Cortex of kidney (tissue), 1 donor: ENCODE measurements at places on chromosomes 1 and 21.

GRCh38 chr1:243848858-243849420, 1.1 kb downstream of the AKT3 start:
- DNase-seq, result no peak

DNA sequence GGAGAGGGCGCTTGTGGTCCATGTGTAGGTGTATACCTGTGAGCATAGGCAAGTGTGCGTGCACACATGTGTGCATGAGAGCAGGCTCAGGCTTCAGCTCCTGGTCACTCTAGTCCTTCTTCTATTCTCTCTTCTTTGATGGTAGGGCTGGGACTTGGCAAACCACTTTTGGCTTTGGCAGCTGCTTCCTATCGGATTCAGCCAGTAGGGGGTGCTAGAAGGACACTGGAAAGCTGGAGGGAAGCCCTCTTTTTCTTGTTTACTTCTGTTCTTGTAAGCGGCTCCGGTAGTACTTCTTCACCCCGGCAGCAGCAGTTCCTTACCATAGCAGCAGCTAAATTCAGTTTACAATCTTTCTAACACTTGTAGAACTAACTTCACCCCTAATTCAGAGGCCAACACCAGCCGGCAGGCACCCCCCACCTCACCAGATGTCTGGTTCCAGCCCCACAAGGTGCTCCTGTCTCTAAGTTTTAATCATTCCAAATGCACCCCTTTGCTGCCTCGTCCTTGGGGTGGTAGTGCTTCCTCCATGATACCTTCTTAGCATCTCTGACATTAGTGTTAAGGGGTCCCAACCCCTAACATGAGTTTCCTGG, 25.1 kb downstream of the NENF start:
- DNase-seq, result no peak

GRCh38 chr21:34116569-34116968, 43.2 kb downstream of the MRPS6 start:
- DNase-seq, result no peak

DNA sequence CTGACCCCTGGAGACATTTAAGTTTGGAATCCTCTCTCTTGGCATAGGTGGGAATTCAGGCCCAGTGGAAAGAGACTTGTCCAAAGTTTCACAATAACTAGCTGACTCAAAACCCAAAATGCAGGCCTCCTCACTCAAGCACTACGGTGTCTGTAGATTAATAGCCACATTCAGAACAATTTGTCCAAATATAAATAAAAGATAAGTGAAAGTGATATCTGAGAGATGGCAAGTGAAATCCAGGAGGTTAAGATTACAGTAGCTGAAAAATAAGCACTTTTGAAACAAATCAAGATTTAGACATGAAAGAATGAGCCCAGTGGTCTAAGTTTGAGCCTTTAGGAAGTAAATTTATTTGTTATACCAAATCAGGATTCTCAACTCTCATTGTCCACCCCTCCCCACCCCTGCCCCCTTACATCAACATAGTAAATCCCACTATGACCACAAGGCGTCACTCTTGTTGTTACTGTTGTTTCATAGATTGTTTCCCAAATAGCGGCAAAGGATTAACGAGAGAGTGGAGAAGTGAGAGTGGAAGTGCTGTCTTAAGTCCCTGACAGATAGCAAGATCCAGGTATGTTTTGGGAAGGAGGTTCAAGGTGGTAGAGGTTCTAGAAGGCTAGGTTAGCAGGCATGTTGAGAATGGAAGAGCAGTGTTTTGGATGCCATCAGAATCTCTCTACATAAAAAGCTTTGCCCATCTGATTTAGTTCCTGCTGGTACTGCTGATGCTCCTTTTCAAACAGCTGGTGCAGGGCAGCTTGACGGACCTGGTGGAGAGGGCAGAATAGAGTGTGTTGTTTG, 7.1 kb upstream of the TPM3 start:
- DNase-seq, result no peak

- no peak for DNase-seq
These were observed 52.3 kb upstream of the SIPA1L2 start for GRCh38 chr1:232682248-232682647.
